ENCODE measurements at places on chromosomes 12 and 14.

GRCh38 chr12:15256761-15257160 lies 35.5 kb upstream of the RERG start:
- H3K4me1 ChIP-seq, result peaks cover 9% of the 10 kb centered on the region
- no peaks in the 10 kb centered on the region for H3K36me3 ChIP-seq
- peaks cover 4% of the 10 kb centered on the region for H3K27me3 ChIP-seq
- H3K27ac ChIP-seq, result peak overlapping the region; percentile 19

GRCh38 chr12:67942724-67943123 lies 46.5 kb upstream of the IFNG-AS1 start:
- DNase-seq, result no peak
- no peak overlapping the region for H3K27ac ChIP-seq
- peaks cover 2% of the 10 kb centered on the region for H3K27me3 ChIP-seq
- no peak overlapping the region for H3K4me3 ChIP-seq
- H3K36me3 ChIP-seq, result no peaks in the 10 kb centered on the region

GRCh38 chr14:49893309-49894213 lies 679 bp downstream of the ARF6 start:
- peaks cover 42% of the 10 kb centered on the region for H3K4me1 ChIP-seq
- no peaks in the 10 kb centered on the region for H3K27me3 ChIP-seq
- H3K4me3 ChIP-seq, result peak overlapping the region; percentile 77
- H3K36me3 ChIP-seq, result peaks cover 4% of the 10 kb centered on the region
- peak; percentile 85 for DNase-seq
- peak overlapping the region; percentile 98 for H3K27ac ChIP-seq

DNA sequence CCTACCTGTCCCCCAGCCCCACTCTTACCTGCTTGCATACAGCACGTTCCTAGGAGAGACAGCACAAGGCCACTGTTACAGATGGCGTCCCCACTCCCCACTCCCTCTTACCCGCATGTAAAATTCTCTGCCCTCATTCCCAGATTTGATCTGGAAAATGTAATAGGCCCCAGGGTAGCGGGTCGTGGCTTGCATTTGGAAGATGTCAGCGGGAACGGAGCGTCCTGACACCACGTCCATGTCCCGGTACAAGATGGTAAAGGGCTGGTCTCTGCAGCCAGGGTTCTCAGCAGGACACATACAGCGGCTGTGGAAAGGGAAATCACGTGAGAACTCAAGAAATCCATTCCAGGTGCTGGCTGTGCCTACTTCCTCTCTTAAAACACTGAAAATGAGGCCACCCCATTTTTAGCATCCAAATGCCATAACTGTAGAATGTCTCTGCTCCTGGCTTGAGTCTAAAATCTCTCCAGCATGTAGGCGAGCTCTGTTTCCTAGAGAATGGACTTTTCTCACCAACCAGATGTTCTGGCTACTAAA lies 10.1 kb upstream of the TC2N start:
- H3K4me1 ChIP-seq, result peaks cover 20% of the 10 kb centered on the region
- H3K27me3 ChIP-seq, result no peaks in the 10 kb centered on the region
- no peak for DNase-seq
- peaks cover 18% of the 10 kb centered on the region for H3K36me3 ChIP-seq

- no peaks in the 10 kb centered on the region for H3K27me3 ChIP-seq
- H3K27ac ChIP-seq, result no peak overlapping the region
- DNase-seq, result no peak
- H3K4me3 ChIP-seq, result no peak overlapping the region
Observed at GRCh38 chr12:87520968-87521367, 508.2 kb downstream of the C12orf50 start.

DNA sequence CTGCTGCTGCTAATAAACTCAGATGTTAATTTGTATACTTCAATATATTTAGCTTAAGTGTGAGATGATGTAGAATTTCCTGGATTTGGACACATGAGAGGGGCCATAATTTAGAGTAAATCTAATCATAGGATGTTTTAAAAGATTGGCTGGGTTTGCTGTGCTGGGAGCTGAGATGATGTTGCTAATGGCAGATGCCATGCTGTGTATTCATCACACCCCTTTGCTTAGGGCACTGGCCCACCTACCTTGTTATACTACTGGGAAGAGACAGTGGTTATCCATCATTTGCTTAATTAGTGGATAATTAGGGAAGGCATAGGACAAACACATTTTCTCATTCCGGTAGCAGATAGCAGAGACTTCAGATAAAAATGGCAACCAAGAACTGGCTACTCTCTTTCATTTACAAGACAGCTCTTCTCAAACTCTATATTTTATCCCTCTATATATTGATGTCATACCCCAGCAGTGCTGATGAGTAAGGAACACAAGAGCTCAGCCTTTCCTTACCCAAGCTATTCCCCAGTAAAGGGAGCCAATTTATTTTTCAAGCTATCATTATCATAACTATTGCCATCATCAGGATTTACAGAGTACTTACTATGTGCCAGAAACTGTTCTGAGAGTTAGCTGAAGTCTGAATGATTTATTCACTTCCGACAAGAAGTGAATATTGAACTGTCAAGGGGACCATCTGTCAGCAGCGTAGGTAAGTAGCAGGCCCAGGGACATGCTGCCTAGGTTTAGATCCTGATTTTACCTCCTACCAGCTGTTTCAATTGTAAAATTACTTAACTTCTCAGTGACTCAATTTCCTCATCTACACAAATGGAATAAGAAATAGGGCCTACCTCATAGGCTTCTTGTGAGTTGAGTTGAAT lies 204.6 kb upstream of the FLRT2 start:
- no peaks in the 10 kb centered on the region for H3K4me1 ChIP-seq
- H3K27me3 ChIP-seq, result no peaks in the 10 kb centered on the region
- DNase-seq, result no peak
- H3K36me3 ChIP-seq, result no peaks in the 10 kb centered on the region
- no peak overlapping the region for H3K27ac ChIP-seq

DNA sequence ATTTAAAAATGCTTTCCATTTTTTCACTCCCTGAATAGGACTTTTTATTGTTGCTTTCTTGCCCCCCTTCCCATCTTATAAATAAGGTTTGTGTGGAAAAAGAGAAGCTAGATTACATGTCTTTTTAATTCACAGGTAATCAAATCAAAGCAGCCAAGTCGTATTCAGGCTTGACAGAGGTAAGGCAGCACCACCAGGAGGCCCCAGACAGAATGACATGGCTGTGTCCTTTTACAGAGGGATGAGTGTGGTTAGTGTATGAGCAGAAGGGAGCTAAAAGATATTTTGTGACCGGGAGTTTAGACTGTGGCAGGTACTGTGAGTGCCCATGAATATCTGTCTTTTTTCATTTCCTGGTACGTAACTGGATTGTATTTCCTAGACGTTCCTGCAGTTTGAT lies 596.1 kb downstream of the ETNK1 start:
- H3K4me3 ChIP-seq, result no peak overlapping the region
- no peaks in the 10 kb centered on the region for H3K27me3 ChIP-seq
- no peak for DNase-seq
- no peaks in the 10 kb centered on the region for H3K4me1 ChIP-seq

DNA sequence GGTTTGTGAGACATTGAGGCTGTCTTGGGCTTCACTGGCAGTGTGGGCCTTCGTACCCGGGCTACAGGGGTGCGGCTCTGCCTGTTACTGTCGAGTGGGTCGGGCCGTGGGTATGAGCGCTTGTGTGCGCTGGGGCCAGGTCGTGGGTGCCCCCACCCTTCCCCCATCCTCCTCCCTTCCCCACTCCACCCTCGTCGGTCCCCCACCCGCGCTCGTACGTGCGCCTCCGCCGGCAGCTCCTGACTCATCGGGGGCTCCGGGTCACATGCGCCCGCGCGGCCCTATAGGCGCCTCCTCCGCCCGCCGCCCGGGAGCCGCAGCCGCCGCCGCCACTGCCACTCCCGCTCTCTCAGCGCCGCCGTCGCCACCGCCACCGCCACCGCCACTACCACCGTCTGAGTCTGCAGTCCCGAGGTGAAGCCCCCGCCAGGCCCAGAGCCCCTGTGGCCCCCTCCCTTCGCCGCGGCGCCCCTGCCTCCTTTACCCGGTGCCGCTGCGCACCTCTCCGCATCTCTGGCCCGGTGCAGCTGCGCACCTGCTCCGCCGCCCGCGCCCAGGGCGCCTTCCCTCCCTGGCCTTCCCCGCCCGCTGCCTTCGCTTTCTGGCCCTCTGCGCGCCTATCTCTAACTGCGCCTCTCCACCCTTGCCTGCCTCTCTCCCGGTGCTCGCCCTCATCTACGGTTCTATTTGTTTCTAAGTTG lies at the start of gene ENO2:
ENO2 (plus strand) TSS at position 335 of the 701 bp plus-strand sequence. CDS start 1,253 bp downstream, outside the sequence.
- H3K4me1 ChIP-seq, result peaks cover 20% of the 10 kb centered on the region
- DNase-seq, result no peak
- peak within 1 kb of the TSS; percentile 76 for H3K4me3 ChIP-seq
- no peaks in the 10 kb centered on the region for H3K36me3 ChIP-seq

GRCh38 chr12:109209082-109209481 lies 92.7 kb downstream of the ACACB start:
- H3K27me3 ChIP-seq, result no peaks in the 10 kb centered on the region
- no peak overlapping the region for H3K4me3 ChIP-seq
- no peak for DNase-seq
- peaks cover 64% of the 10 kb centered on the region for H3K36me3 ChIP-seq
- no peak overlapping the region for H3K27ac ChIP-seq

DNA sequence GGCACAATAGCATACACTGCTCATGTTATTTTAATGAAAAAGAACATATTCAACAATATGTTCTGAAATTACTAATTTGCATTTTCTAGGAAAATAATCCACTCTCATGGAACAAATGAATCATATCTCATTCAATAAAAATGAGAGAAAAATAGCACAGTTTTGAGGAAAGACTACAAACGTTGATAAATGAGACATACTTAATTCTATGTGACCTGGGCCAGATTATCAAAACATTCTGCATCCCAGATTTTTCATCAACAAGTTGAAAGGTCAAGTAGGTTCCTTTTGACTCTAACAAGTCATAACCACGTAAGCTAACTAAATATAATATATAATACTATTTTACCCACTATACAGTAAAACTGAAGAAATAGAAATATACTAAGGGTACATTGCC lies 296.7 kb downstream of the CEP128 start:
- no peaks in the 10 kb centered on the region for H3K27me3 ChIP-seq
- H3K4me3 ChIP-seq, result no peak overlapping the region
- DNase-seq, result no peak

GRCh38 chr12:3490895-3491144 lies 183 bp upstream of the PRMT8 start:
- H3K27ac ChIP-seq, result no peak overlapping the region
- H3K27me3 ChIP-seq, result peaks cover 91% of the 10 kb centered on the region
- peaks cover 15% of the 10 kb centered on the region for H3K4me1 ChIP-seq
- DNase-seq, result no peak

DNA sequence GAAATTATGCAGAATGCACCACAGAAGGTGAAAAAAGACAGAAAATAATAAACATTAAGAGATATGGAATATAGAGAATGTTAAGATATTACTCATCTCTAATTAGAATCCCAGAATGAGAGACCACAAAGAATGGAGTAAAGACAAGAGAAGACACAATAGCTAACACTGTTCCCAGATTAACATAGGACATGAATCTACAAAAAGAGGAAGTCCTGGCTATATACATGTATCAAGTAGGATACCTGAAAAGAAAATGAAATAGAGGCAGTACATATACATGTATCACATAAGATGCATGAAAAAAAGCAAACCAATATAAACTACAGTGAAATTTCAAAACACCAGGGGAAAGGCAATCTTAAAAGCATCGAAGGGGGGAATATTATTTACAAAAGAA lies 5.6 kb upstream of the EPS8 start:
- H3K27ac ChIP-seq, result no peak overlapping the region
- DNase-seq, result no peak
- peaks cover 4% of the 10 kb centered on the region for H3K4me1 ChIP-seq
- no peak overlapping the region for H3K4me3 ChIP-seq
